ENCODE measurements at places on chromosomes 1 and 21.

DNA sequence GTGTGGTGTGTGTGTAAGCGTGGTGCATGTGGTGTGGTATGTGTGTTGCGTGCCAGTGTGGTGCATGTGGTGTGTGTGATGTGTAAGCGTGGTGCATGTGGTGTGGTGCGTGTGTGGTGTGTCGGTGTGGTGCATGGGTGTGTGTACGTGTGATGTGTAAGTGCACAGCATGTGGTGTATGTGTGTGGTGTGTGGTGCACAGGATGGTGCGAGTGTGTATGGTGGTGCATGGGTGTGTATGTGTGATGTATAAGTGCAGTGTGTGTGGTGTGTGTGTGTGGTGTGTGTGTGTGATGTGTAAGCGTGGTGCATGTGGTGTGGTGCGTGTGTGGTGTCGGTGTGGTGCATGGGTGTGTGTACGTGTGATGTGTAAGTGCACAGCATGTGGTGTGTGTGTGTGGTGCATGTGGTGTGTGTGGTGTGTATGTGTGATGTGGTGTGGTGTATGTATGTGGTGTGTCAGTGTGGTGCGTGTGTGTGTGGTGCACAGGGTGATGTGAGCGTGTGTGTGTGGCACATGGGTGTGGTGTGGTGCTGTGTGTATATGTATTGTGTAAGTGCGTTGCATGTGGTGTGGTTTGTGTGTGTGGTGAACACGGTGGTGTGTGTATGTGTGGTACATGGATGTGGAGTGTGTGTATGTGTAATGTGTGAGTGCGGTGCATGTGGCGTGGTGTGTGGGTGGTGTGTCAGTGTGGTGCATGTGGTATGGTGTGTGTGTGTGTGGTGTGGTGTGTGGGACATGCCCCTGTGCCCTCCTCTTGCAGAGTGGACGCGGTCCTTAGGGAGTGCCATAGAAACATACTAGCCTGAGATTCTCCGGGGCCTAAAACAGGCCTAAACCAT is 1.1 kb upstream of the C2CD2 start:
- no peak for DNase-seq

GRCh38 chr1:191405417-191405816 is 752.8 kb upstream of the RGS18 start:
- no peak for DNase-seq

GRCh38 chr1:229562686-229563085 is 4.2 kb upstream of the ABCB10 start:
- DNase-seq = no peak

- DNase-seq = no peak
These were observed 25.4 kb upstream of the ALDH4A1 start for GRCh38 chr1:18927654-18928272.

GRCh38 chr21:45557616-45558043 is 15.4 kb upstream of the SLC19A1 start:
- DNase-seq = no peak

DNA sequence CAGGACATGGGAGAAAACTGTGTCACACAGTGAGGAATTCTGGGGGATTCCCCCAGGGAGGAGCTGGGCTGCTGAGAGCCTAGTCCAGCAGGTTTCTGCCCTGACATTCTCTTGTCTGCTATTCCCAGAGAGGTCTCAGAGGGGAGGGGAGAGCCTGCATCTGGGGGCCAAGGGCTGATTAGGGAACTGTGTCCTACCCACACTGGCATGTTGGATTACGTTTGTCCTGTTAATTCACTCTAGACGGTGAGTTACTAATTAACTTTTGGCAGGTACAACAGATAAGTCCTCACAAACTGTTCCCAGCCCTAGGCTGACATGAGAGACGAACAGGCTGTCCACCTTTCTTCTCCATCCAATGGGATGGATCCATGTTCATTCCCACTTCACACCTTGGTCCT is 2.6 kb upstream of the SH3BGRL3 start:
- DNase-seq = no peak

GRCh38 chr21:46079352-46080170 is 18.4 kb upstream of the COL6A2 start:
- no peak for DNase-seq

GRCh38 chr1:55935236-55935635 is 644.1 kb downstream of the PLPP3 start:
- no peak for DNase-seq

DNA sequence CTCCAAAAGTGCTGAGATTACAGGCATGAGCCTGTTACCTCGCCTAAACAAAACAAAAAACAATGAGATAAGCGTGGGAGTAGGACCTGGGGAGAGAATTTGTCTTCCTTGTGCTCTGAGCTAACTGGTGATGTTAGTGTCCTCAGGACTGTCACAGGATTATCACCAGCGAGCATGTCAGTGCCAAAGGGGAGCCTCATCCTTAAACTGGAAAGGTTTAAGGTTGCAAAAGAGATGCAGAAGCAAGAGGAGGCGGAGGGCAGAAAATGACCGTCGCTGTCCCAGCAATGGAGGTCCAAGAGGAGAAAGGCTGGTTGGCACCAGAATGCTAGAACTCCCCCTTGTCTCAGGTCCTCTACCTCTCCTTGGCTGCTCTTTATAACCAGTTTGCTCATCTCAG is 3.9 kb downstream of the SYPL2 start:
- no peak for DNase-seq

DNA sequence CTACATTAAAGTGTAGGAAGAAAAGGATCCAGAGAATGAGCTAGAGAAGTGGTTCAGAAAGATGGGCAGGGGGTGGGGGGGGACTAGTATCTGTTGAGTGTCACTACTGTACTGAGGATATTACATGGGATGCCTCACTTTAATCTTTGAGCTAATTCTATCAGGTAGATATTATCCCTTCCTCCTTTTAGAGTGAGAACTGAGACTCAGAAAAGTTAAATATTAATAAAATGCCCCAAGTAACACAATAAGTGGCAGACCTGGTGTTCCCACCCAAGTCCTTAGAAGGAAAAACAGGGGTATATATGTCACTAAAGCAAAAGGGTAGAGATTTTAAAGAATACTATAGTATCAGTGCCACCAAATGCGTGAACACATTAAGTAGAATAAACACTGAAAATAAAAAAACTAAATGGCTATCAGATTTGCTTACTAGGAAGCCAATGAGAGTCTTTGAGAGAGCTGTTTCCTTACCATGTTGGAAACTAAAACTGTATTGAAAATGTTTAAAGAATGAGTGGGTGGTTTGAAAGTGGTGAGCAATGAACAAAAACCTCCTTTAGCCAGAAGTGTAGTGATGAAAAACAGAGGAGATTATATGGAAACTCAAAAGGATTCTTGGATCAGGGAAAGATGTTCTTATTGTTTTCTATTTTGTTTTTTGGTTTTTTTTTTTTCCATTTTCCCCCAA is 230.8 kb downstream of the BARHL2 start:
- no peak for DNase-seq

DNA sequence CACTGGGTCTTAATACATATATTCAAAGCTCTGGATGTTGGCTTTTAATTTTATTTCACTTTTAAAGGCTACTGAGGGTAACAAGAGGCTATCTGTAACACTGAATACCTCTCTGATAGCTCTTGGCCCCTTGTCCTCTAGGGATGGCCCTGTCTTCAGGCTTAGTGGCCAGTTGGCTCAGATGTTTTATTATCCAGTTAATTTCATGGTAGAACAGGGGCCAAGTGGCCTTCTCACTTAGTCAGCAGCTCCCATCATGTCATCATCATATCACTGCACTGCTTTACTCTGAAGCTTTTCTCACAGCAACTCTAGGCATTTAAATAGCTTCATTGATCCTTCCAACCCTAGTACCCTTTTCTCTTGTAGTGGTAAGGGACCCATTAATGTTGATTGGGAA is 40.2 kb upstream of the MACF1 start:
- no peak for DNase-seq

DNA sequence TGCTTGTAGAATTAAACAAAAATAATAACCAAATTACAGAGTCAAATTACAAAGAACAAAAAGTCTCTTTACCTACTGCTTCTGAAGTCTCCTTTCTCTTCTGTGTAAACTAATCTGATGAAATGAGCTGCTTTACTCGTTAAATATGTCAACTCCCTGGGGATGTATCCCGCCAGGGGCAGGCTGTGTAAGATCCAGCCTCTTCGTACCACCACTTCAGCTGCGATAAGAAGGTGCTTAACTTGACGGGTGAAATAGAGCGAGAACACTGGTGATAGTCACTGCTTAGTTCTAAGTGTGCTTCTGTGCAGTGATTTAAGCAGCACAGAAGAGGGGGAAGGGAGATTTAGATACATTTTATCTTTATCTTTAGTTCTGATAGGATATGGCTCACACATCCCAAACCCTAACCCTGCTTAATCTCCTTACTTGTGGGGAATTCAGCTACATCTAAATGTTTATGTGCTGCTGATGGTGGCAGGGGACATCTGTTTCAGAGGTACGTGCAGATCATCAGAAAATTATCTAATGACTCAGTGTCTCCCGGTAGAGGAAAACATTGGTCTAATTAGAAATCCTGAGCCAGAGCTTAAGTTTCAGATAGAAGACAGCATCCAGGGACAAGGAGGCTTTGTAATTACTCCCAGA is 46.0 kb downstream of the RHOU start:
- DNase-seq = no peak

GRCh38 chr1:20202166-20202565 is 15.8 kb upstream of the PLA2G2C start:
- DNase-seq = no peak

DNA sequence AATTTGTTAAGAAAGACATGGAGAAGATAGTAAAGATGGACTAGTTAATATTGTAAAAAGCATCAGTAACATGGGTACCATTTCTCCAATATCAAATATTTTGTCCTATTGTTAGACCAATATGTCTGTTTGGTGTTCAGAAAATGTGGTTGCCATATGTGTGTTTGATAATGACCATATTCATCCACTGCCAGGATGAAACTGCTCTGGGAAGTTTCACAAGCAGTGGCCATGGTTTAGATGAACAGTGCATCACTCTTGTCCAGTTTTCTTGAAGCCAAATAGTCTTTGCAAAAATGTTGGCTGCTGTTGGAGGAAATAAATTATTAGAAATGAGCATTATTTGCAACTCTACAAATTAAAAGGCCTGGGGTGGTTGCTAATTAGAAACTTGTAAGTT is 333.8 kb downstream of the NUF2 start:
- DNase-seq = no peak

GRCh38 chr1:156583821-156584622 is 4.5 kb downstream of the TTC24 start:
- DNase-seq = peak; percentile 82

GRCh38 chr1:26915204-26915842 is 1.5 kb upstream of the NR0B2 start:
- DNase-seq = no peak

All from GM12864 (cell line).